ENCODE measurements at places on chromosomes 11 and 22.

DNA sequence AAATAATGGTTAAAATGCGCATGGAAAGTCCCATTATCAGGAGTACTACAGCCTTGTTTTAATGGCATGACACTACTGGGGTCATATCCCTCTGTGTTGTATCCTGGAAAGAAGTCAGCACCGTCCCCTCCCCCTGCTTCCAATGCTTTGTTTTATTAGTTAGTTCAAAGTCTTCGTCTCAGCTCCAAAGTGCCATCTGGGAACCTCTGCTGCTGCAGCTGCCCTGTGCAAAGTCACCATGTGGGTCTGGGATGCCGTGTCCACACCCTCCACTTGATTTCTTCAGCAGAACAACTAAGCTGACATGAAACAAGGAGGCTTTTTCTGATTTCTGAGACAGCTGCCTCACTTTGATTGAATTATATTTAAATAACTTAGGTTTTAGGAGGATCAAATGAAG is 29.5 kb upstream of the NCAM1 start:
- DNase-seq = no peak

DNA sequence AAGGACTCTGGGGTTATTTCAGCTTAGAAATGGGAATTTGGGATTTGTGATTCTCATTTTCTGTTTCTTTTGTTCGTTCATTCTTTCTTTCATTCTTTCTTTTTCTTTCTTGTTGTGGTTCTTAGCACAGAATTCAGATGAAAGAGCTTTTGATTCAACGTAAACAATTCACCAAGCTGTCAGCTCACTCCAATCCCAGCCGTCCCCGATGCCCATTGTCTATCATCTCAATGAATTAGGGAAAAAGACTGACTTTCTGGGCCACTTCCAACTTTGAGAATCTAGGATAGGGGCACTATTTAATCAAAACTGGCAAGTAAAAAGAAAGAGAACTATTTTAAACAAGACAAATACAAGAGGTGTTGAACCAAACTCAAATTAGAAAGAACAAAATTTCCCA is 25.1 kb upstream of the TMA7B start:
- DNase-seq = no peak

DNA sequence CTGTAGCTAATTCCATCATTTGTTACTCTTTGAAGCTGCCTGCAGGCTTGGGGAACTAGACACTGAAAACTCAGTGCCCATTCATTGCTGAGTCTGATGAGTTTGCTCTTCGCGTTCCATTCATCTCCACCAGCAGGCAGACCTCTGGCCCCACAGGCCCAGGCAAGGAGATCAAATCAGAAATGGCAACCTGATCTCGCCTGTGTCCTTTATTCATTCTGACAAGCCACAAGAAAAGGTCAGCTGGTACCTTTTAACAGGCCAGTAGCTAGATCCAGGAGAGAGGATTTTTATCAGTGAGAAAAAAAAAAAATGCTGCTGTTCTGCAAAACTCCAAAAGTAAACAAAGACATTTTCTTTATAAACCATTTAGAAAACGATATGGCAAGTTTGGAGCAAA is 742.5 kb downstream of the ETS1 start:
- DNase-seq = no peak

- DNase-seq = no peak
Observed at GRCh38 chr11:47913529-47914244, 65.5 kb upstream of the NUP160 start.

- no peak for DNase-seq
Observed at GRCh38 chr11:116078101-116078591, 573.9 kb upstream of the CADM1 start.

DNA sequence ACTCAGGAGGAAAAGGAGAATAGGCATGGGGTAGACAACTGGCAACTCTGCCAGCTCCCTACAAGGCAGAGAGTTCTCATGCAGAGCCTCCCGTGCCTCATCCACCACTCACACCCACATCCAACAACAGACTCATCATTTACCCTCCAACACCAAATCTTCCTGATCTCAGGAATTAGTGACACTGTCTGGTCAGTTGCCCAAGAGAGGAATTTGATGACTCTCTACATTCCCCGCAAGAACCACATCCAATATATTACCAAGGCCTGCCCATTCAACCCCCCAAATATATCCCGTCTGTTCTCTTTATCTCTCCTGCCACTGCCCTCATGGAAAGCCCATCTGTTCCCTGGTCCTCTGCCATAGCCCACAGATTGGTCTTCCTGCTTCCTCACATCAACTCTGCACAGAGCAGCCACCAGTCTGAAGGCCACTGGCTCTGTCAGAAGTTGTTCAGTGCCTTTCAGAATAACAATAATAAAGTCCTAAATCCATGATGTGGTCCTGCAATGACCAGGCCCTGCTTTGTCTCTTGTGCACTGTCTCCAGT is 57.5 kb upstream of the CD82 start:
- peak; percentile 14 for DNase-seq

DNA sequence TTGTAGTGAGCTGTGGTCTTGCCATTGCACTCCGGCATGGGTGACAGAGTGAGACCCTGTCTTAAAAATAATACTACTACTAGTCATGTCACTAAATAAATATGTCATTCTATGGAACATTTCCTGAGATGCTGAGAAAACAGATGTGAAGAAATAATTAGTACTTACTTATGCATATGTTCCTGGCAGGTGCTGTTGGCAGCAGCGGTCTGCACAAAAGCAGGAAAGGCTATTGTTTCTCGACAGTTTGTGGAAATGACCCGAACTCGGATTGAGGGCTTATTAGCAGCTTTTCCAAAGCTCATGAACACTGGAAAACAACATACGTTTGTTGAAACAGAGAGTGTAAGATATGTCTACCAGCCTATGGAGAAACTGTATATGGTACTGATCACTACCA is 8.8 kb downstream of the ARCN1 start:
- no peak for DNase-seq

DNA sequence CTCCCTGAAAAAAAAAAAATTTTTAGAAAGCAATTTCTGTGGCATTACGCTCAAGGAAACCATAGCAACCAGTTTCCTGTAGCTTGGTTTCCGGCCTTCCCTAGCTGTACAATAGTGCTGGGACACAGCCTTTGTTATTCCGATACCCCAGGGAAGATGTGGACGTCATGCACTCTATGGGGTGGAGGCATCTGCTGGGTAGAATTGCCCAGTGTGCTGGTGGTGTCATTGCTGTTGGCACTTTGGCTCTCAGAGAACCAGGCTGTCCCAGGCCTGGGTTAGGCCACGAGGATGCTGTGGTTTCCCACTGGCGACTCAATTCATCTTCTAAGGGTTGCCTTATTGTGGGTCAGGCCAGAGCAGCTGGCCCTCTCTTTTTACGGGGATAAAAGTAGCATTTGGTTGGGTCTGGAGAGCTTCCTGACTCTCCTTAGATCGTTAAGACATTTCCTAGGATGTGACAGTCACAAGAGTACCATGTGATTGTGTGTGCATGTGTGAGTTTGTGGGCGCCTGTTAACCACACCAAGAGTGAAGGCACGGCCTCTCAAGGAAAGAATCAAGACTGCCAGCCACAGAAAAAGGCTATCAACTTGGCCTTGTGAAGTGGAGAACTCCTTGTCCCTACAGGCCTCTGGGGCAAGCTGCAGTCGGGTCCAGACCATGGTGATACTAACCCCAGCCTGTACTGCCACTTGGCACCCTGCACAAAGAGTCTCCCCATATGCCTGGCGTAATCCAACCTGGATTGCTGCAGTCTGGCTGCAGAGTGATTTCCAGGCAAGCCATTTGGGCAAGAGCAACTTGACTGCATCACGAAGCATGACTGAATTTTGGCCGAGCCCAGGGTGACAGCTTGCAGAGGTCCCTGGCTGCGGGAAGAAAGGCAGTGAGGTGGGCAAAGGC is 35.9 kb upstream of the NAV2 start:
- DNase-seq = peak; percentile 55

- DNase-seq = no peak
Observed at GRCh38 chr11:56782167-56782847, 33.8 kb upstream of the OR9G4 start.

- DNase-seq = no peak
Observed at GRCh38 chr11:126886636-126887035, 113.9 kb downstream of the KIRREL3 start.

DNA sequence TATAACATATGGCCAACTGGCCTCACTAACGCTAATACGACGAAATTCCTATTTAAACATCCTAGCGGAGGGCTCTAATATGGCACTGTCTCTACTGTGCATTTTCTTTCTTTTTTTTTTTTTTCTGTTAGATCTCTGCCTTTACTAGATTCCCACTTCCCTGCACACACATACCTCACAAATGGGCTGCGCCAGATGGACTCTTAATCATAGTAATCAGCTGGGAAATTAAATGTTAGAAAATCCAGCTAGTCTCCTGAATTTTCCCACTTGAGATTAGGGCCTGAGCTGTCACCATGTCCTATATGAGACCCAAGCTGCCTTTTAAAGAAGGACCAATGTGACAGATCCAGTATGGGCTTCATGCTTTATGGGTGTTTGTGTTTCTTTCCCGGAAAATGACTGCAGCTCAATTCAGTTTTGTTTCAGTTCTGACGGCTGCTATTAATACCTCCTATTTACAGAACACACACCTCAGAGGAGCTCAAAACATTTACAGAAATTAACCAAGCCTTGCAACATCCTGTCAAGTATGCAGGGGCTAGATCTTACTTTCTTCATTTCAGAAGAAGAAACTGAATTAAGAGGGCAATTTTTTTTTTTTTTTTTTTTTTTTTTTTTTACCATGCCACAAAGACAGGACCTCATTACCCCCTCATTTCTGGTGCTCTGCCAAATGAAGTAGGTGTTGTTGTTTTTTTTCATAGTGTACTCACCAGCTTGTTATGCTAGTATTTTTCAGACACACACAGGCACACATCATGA is 49.8 kb upstream of the BLID start:
- no peak for DNase-seq

DNA sequence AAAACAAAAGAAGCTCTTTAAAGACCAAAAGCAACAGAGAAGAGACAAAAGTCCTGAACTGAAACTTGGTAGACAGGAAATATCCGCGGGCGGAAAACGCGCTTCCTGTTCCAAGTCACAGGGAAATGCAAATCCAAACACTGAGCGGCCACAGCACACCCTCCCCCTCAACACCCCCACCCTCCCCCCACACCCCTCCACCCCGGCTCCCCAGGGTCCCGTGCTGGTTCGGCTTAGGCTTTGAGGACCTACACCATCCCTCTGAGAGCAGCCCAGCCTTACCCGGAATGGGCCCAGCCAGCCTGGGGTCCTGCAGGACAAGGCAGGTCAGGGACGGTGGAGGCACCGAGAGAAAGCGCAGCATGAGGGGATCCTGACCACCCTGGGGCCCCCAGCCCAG is 160.4 kb downstream of the BRD1 start:
- DNase-seq = no peak

GRCh38 chr11:119647254-119647653 is 81.7 kb downstream of the NECTIN1 start:
- DNase-seq = no peak
